ENCODE measurements at places on chromosomes 5 and 9. TPM values are rescaled to one million over a fixed set of nuclear protein-coding genes. Genes with fewer than 3 reads are reported as not detected.

- DNase-seq = no peak
- H3K36me3 ChIP-seq = no peaks in the 10 kb centered on the region
- no peak overlapping the region for H3K4me3 ChIP-seq
Measured at GRCh38 chr9:87198716-87199115, 251.4 kb upstream of the GAS1 start.

DNA sequence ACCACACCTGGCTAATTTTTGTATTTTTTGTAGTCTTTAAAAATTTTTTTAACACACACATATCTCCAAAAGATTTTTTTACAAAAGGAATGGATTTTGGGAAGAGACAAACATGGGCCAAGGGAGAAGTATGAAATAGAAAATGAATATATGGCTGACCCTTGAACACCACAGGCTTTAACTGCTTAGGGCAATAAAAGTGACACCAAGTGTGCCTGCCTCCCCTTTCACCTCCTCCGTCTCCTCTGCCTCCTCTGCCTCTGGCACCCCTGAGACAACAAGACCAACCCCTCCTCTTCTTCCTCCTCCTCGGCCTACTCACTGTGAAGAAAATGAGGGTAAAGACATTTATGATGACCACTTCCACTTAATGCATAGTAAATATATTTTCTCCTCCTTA, 483.9 kb downstream of the KDM4C start:
- H3K27ac ChIP-seq = no peak overlapping the region
- no peak overlapping the region for H3K4me3 ChIP-seq
- DNase-seq = no peak

GRCh38 chr9:104971511-104971910, 43.6 kb upstream of the ABCA1 start:
- H3K4me3 ChIP-seq = no peak overlapping the region
- peaks cover 25% of the 10 kb centered on the region for H3K4me1 ChIP-seq
- DNase-seq = no peak
- H3K36me3 ChIP-seq = no peaks in the 10 kb centered on the region

DNA sequence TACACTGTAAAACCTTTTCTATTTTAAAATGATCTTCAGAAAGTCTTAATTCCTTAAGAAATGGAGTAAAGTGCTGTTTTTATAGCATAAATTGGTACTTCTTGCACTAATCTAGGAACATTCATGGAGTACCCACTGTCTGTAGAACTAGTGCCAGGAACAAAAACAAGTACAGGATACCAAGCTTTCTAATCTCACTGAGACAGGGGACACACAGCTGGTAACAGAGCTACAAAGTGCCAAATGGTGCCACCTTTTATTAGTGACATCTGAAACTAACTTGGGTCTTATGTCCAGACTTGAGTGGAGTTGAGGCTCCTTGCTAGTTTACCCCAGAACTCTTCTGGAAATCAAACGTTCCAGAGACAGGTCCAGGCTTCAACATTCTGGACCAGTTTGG, 57.9 kb downstream of the RNF130 start:
- no peaks in the 10 kb centered on the region for H3K4me1 ChIP-seq
- no peaks in the 10 kb centered on the region for H3K27me3 ChIP-seq
- no peak for DNase-seq
- peaks cover 19% of the 10 kb centered on the region for H3K36me3 ChIP-seq
- H3K27ac ChIP-seq = no peak overlapping the region

DNA sequence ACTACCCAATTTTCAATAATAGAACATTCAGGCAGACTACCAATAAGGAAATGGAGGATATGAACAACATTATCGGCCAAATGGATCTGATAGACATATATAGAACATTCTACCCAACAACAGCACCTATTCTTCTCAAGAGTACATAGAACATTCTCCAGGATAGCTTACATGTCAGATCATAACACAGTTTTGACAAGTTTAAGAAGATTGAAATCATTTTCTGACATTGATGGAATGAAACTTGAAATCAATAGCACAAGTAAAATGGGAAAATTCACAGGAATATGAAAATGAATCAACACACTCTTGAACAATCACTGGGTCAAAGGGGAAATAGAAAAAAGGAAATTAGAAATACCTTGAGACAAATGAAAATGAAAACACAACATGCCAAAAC, 94.6 kb upstream of the MEGF10 start:
- H3K4me1 ChIP-seq = no peaks in the 10 kb centered on the region
- no peak overlapping the region for H3K4me3 ChIP-seq

GRCh38 chr5:54703133-54703532, 185.6 kb downstream of the SNX18 start:
- H3K36me3 ChIP-seq = no peaks in the 10 kb centered on the region
- no peaks in the 10 kb centered on the region for H3K4me1 ChIP-seq
- H3K27ac ChIP-seq = no peak overlapping the region
- no peak overlapping the region for H3K4me3 ChIP-seq

Gene SPATA31A1
- total RNA-seq = not detected

Gene ADGRD2
- not detected for total RNA-seq

Gene FGF18
- not detected for total RNA-seq

Gene WWC1
- total RNA-seq = 2.1 TPM

Gene PCDHB5
- total RNA-seq = not detected

Data from activated naive CD4-positive, alpha-beta T cell treated with anti-CD3 and anti-CD28 coated beads for 36 hours (primary cell).